LoVo (cell line): ENCODE measurements at places on chromosomes 4 and X.

GRCh38 chrX:9340598-9341290, 124.1 kb upstream of the TBL1X start:
- DNase-seq: no peak

- no peak for DNase-seq
Measured at GRCh38 chr4:36551697-36552214, 270.3 kb downstream of the DTHD1 start.

- peak; percentile 9 for DNase-seq
Measured at GRCh38 chr4:113328514-113328913, 279.1 kb downstream of the ANK2 start.

- no peak for DNase-seq
Measured at GRCh38 chr4:185502386-185502785, 30.9 kb upstream of the CCDC110 start.

- peak; percentile 1 for DNase-seq
Measured at GRCh38 chrX:69268611-69269010, 103.4 kb upstream of the PJA1 start.

DNA sequence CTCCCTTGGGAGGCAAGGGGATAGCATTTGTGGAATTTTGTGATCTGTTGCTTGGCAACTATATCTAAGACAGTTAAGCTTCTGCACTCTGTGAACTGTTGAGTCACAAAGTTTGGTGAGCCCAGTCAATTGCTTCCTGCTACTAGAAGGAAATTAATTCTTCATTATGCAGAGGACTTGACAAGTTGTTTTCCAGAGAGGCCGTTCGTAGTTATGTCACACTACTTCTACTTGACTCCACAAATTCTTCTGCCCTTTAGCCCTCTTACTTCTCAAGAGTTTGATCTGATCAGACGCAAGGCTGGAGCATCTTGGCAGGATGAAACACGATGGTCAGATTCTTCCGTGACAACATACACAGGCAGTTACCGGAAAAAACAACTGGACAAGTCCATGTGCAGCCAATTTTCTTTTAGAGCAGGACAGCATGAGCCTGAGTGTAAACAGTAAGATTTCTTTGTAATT, at the start of gene C4orf51:
Gene C4orf51 (plus strand): TSS at position 156 of the 465 bp plus-strand sequence. CDS start 58 bp downstream, at position 214.
- DNase-seq: peak; percentile 6

DNA sequence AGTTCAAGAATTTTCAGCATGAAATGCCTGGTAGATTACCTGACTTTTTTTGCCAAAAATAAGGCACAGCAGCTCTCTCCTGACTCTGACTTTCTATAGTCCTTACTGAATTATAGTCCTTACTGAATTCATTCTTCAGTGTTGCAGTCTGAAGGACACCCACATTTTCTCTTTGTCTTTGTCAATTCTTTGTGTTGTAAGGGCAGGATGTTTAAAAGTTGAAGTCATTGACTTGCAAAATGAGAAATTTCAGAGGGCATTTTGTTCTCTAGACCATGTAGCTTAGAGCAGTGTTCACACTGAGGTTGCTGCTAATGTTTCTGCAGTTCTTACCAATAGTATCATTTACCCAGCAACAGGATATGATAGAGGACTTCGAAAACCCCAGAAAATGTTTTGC, 168.0 kb downstream of the SOWAHB start:
- no peak for DNase-seq

DNA sequence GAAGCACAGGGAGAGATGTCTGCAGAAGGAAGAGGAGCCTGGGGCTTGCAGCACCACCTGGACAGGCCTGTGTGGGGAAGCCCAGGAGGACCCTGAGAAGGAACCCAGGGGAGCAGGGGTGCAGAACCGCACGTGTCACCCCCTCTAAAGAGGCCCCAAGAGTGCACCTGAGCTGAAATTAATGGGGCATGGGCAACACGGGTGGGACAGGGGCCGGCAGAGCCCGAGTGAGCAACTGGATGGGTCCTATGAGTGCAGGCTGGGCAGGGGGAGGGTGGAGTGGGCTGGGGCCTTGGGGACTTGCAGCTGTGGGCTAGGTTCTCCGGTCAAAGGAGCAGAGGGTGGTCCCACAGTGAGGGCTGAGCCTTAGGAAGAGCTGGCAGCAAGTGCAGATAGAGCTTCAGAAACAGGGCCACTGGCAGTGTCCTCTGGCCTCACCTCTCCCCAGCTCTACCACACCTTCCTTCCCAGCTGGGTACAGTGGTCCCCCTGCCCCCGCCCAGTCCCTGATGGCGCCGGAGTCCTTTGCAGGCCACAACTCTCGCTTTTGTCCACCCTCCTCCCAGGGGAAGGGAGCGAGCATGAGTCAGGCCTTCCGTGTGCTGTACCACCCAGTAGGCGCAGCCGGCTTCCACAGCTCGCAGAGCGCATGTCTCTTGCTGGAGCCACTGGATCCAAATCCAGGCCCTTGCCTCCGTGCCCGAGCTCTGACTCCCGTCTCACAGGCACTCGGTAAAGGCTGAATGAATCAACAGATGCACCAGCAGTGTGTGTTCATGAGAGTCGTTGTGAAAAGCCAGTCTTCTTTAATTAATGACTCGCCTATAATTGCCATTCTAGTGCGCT, 131.6 kb downstream of the HMX1 start:
- DNase-seq: no peak

DNA sequence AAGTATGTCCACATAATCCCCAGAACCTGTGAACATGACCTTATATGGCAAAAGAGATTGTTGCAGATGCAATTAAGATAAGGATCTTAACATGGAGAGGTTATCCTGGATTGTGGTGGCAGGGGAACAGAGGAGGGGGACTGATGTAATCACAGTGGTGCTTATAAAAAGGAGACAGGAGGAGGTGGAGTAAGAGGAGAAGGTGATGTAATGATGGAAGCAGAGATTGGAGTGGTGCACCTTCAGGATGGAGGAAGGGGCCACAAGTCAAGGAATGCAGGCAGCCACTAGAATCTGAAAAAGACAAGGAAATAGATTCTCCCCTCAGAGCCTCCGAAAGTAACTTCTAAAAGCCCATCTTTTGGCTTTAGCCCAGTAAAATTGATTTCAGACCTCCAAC, 388.4 kb downstream of the BCOR start:
- no peak for DNase-seq

DNA sequence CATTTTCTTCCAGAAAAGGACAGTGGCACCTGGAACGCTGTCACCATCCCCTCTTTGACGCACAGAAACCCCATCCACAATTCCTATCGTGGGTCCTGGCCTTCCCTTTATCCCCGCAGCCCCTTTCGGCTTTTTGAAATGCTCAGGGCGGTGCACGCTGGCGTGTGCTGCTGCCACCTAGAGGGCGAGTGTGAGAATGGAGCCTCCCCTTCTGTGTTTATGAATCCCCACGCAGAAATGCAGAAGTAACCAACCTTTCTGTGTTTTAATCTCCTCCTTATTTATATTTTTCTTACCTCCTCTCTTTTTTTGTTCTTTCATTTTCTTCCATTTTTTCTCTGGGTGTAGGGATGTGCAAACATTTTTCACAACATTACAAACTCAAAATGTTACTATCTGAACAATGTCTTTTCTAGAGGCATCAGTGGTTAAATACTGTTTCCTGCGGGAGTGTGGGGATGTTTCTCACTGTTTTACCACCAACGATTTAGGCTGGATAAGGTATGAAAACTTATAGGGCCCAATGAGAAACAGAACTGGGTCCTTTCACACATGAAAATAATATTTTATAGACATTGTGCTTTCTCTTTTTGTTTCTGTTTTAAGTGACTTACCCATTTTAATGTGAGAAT, 50.0 kb downstream of the TMA16 start:
- peak; percentile 58 for DNase-seq

- DNase-seq: peak; percentile 48
Measured at GRCh38 chr4:188109157-188109755, at the start of gene TRIML2. TRIML2 (minus strand) TSS chr4:188109603; CDS start chr4:188105368, 4,235 bp downstream.

GRCh38 chr4:146957237-146957636, 11.6 kb upstream of the TTC29 start:
- DNase-seq: no peak

DNA sequence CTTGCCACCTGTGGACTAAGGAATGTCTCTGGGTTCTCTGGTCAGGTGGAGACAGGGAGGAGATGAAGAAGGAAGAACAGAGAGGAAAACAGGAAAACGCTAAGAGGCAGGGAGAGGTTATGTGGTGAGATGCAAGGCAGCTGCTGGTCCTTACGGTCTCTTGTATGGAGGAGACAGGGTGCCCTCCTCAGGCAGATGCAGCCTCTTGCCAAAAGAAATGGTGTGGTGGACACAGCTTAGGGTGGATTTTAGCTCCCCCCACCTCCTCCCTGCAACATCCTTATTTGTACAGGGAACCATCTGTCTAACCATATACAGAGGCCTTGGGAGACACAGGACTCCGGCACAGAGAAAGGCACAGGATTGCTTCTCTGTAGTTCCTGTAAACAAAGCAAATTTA, 9.7 kb downstream of the OCIAD2 start:
- DNase-seq: no peak

DNA sequence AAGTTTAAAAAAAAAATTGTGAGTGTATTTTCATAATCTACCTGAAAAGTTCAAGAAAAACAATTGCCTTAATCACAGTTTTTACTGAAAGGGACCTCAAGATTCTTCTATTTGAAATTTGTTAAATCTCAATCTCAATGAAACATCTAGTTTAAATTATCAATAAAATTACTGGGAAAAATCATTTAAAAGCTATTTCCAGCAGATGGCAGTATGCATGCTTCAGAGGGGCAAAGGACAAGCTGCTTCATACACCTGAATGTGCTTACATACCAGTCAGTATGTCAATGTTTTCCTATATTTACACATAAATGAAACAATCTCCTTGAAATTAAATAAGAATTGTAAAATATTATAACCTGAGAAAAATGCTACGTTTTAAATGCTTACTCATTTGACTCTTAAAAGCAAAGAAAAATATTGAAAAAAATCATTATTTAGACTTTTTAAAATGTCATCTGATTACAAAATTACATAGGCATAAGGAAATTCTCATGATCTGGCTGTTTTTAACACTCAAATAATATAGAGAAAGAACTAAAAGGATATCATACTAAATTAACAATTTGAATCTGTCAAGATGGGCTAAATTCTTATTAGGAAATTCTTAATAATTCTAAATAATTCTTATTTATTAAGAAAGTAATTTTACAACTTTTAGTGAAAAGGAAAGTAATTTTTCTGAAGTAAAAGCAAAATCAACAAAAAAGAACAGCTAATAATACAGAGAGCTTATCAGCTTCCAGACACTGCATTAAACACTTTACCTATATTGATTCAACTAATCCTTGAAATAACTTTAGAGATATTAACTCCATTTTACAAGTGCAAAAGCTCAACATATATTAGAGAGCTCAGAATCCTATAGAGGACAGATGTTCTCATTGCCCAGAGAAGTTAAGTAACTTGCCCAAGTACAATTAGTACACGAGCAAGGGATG, 242.1 kb downstream of the ADAMTS3 start:
- peak; percentile 49 for DNase-seq

GRCh38 chr4:184553891-184554290, 79.5 kb upstream of the IRF2 start:
- DNase-seq: no peak

GRCh38 chr4:1122505-1122904, 9.1 kb upstream of the RNF212 start:
- peak; percentile 15 for DNase-seq

DNA sequence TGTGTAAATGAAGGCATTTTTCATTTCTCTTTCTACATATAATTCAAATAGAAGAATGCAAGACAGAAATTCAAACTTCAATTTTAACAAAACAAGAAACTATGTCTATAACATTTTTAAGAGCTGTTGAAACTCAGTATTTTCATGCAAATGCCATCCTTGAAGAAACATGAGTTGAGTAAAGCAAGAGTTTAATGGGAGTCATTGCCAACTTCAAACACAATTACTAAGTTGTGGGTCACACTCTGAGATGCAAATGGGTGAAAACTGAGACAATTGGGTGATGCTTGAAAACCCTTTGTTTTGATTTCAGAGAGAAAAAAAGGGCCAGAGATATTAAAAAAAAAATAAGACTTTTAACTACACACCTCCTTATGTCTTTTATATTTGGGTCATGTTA, 865.9 kb downstream of the FAT4 start:
- no peak for DNase-seq

DNA sequence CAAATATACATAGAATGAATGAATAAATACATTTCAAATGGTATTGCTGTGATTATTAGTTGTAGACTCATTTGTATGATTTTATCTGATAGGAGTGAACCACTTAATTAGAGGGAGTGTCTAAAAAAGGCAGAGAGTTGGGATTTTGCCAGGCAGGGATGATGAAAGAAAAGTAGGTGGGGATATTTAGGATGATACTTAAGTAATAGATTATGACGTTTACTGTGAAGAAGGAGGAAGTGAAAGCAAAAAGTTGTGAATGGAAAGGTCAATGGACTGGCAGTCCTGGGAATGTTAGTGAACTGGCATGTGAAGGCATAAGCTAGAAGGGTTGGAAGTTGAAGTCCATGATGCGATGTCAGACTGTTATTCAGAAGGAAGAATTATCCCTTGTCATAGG, 917.1 kb downstream of the RAPGEF2 start:
- DNase-seq: no peak

GRCh38 chrX:39766085-39766726, 331.6 kb downstream of the BCOR start:
- DNase-seq: no peak

GRCh38 chr4:102601586-102602227, 100.5 kb downstream of the NFKB1 start:
- no peak for DNase-seq

DNA sequence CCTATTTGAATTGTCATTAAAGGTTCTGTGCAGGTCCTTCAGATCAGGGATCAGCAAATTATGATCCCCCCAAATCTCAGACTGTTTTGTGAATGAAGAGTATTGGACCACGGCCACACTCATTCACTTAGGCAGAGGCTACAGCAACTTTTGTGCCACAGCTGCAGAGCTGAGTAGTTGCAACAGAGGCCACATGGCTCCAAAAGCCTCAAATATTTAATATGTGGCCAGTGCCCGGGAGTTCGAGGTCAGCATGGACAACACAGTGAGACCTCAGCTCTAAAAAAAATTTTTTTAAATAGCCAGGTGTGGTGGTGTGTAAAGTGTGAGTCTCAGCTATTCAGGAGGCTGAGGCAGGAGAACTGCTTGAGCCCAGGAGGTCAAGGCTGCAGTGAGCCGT, 100.7 kb downstream of the NSUN7 start:
- no peak for DNase-seq

- no peak for DNase-seq
Measured at GRCh38 chr4:159206427-159206871, 103.6 kb downstream of the RAPGEF2 start.

GRCh38 chrX:119687661-119688413, 5.1 kb downstream of the SEPTIN6 start:
- no peak for DNase-seq

DNA sequence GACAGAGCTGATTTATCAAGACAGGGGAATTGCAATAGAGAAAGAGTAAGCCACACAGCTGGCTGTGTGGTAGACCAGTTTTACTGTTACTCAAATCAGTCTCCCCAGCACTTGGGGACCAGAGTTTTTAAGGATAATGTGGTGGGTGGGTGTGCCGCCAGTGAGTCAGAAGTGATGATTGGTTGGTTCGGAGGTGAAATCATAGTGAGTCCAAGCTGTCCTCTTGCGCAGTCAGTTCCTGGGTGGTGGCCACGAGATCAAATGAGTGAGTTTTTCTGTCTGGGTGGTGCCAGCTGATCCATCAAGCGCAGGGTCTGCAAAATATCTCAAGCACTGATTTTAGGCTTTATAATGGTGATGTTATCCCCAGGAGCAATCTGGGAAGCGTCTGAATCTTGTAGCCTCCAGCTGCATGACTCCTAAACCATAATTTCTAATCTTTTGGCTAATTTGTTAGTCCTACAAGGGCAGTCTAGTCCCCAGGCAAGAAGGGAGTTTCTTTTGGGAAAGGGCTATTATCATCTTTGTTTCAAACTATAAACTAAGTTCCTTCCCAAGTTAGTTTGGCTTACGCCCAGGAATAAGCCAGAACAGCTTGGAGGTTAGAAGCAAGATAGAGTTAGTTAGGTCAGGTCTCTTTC, 44.0 kb upstream of the PPP1R2C start:
- DNase-seq: no peak

- no peak for DNase-seq
Measured at GRCh38 chr4:168240821-168241220, 77.7 kb downstream of the DDX60 start.
